ENCODE measurements at places on chromosomes 5 and 9.
A peak's percentile ranks its signal among the peaks of the same experiment; 100 is the strongest.

DNA sequence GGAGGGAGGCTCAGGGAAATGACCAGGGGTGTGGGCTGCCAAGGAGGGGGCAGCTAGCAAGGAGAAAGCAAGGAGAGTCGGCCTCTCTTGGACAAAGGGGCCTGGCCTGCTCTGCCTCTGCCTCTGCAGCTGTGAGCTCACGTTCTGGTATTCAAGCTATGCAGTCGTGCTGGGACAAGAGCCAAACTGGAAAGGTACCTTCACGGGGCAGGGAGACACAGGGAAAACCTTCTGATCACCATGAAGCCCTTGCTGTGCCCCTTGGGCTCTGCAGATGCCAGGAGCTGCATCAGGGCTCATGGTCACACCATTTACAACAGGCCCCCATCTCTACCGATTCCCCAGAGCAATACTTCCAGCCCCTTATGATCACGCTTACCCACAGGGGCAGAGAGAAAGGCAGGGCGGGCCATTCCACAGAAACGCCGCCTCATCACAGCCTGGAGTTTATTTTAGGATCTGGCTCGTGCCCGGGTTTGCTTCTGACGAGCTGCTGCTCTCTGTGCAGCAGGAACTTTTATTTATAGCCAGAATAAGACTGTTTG is 63.2 kb downstream of the PRRT1B start:
- peak; percentile 55 for DNase-seq

DNA sequence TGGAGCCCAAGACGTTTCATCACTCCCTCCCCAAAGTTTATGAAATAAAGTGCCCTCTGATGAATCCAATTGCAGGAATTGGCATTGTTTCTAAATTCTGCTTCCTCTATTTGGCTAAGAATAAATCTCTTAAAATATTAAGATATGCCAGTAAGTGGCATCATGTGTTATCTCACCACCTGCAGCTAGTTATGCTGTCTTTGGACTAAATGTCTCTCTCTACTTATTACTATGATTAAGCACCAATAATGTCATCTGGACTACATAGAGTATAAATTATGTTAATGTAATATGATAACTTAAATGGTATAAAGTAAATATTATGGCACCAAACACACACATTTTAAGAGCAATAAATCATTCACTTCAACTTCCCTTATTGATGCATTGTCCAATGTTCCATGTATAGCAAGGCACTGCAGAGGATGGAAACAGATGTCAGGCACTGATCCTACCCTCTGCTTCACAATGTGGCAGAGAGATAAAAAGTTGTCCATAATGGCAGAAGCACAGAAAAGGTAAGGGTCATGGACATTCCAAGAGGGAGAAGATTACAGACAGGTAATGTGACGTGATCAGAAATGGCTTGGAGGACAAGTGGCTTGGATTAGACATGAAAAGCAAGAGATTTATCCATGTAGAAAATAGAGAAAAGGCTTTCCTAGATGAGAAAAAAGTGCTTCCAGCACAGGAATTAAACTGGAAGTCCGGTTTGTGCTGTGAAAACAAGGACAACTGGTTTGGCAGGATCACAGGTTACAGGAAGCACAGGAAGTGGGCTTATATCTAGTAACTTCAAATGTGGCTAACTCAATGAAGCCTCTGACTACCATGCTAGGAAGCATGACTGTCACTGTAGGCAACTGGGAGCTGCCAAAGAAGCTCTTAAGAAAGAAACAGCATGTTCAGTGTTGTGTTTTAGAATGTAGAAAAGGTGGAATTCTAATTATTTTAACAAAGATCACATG is 26.7 kb downstream of the MARCHF11 start:
- DNase-seq = no peak

DNA sequence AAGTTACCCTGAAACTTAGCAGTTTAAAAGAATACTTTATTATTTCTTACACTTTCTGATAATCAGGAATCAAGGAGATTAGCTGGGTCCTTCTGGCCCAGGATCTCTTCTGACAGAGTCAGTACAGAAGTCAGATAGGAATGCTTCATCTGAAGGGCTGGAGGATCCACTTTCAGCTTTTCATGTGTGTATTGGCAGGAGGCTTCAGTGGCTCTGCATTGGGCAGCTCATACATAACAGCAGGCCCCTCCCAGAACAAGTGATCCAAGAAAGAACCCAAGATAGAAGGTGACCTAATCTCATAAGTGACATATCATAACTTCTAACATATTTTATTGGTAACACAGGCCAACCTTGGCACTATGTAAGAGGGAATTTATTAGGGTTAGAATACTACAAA is 258.4 kb downstream of the HCN1 start:
- DNase-seq = no peak

- no peak for DNase-seq
These were observed 990.8 kb upstream of the EDIL3 start for GRCh38 chr5:85375525-85375924.

DNA sequence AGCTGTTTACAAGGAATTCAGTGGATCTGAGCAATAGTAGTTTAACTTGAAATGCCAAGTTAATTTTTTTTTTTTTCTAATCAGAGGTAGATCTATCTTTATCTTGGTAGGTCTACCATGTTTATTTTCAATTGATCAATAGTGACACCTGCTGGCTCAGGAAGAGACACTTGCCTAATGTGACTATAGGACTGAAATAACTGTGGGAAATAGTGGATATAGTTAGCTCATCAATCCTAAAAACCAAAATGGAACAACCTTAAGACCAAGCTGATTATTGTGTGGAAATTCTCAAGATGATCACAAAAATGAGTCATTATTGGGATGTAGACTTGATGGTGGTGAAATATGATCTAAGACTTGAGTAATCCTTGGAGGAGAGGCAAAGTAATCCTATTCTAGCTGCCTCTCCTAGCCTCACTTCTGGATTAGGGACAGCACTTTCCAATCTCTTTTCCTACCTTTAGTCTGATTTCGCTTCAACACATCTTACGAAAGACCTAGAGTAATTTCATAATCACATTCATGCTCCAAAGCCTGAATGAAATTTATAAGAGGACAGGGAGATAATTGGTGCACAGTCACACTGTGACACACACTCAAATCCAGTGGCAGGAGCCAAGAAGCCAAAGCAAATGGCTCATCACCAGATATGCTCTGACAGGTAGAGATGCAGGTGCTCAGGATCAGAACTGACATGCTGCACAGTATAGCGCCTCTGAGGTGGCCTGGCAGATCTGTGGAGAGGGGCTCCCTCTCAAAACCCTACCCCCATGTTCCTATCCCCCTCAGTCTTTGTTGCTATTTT is 156.3 kb downstream of the HMHB1 start:
- DNase-seq = no peak

DNA sequence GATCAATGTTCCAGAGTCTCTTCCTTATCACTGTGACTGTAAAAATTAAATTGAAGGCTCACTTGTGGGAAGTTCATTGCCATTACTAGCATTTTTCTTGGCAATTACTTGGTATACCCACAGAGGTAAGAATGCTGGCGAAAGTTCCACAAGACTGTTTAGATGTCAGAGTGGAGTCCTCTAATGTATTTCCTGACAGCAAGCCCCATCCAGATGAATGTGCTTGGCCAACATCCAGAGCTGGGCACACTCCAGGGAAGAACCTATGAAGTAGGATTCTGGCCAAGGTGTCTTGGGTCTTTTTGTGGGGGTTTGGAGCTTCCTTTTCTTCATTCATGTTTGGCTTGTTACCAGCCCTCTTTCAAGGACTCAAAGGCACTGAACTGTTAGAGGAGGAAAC is 473.6 kb downstream of the DMAC1 start:
- DNase-seq = no peak

DNA sequence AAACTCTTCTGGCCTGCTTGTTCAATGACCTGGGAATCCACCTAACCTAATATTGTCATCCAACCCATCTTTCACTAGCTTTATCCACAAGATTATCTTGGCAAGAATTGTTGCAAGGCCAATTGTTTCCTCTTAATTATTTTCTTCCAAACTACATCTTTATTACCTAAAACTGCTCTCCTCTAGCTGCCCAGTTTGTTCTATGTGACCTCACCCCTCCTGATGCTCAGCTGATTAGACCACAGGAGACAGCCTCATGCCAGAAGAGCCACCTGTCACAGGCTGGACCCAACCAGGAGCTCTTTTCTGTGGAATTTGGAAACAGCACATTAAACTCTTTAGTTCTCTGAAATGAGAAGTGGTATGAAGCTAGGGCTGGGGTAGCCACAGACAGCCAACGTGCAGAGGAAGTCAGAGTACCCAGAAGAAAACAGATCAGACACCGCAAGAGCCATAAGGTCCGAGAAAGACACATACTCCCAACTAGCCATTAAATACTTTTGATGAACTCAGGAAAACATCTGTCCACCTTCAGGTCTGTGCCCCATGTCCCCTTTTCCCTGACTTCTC is 12.0 kb downstream of the SAXO1 start:
- no peak for DNase-seq

DNA sequence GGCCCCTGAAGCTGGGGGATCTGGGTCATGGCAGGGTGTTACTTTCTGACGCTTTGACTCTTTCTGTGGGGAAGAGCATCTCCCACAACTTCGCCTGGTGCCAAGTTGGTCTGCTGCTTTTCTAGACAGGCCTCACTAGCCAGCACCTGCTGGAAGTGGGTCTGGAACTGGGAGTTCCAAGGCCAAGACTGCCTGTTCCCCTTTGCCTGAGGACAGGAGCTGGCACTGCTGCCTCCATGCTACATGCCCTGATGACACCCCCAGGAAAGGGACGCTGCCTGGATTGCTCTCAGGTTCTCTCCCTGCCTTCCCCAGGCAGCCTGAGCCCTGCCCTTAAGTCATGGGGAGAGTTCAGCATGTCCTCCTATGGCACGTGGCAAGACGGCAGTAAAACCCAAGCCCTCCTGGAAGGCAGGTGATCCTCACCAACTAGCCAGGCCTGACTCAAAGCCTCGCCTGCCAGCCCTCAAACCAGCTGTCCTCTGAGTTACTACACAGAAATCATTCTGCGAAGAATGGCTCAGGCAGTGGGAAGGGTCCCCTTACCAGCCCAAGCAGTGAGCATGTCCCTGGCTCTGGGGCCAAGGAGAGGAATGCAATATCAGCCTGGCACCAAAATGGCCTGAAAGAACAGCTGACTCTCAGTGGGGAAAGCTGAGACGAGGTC is 35.8 kb downstream of the SEC61B start:
- no peak for DNase-seq

DNA sequence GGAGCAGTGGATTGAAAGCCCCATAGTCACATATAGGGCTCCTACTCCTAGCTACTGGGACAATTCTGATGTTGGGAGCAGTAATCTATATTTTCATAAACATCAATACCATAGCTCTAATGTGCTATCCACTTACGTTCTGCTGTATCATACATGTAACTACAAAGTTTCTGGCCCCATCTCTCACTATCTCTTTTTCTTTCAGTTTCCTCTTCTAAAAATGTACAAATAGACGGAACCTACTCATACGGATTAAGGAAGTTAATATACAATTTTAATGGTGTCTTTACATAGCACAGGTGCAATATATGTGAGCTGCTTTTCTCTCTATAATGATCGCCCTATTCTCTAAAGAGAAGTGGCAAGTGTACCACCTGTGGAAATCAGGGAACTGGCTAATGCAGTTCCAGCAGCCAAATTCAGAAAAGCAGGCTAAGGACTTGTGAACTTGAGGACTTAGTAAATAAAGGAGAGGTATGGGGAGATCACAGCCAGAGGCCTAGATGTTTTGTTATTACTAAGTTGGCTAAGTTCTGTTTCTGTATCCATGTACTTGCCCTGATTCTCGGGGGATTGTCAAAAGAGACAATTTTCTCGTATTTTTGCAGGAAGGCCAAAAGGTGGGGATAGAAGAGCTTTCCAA is 1021.9 kb downstream of the CDH12 start:
- no peak for DNase-seq

DNA sequence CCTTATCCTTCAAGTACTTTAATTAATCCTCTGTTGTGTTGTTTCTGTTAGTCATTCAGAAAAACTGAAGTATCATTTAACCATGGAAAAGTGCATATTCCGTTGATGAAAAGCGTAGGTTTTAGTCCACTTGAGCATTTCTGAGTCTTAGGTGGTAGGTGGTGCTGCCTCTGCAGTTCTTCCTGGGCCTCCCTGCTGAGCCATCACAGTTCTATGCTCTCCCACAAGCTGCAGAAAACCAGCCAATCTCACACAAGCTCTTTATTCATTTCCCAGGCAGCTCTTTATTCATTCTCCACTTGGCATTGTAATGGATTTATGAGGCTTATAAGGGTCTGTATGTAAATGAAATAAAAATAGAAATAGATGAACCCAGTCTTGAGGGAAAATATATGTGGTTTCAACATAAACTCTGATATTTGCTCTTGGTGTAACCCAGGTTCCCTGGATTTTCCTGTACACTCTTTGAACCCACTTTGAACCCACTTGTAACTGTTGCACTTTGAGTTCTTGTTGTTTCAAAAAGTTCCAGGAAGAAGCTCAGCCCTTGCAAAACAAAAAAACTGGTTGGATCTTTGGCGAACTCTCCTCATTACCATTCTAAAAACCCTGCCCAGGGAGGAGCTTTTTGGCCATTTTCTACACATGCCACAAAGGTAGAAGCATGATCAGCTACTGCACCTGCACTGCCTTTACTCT is 56.0 kb downstream of the ZNF510 start:
- no peak for DNase-seq

DNA sequence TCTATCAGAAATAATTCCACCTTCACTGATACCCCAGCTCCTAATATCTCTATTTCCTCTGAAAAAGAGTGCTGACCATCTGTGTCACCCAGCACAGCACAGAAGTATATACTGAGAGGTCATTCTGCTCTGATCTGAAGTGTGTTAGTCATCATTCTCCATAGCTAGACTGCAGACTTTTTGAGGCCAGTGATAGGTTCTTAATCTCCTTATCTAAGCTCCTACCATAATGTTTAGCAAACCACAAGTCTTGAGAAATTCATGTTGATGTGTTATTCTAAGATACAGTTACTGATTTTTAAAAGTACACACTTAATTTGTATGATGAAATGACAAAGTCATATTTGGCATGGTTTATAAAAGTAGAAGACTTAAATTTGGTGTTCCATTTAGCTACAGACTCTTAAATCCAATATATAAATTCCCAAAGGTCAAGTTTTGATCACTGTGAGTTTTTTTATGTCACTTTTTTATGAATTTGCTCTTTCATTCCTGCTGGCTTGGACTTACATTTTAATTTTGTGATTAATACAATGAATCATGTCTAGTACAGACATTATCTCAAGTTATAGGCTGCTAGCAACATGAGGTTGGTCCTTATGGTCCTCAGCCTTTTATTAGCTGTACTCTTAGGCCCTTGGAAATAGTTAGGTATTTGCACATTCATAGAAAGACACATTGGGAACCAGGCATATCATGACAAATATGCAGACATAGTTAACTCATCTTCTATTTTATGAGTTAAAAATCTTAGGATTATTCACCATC is 380.8 kb downstream of the EBF1 start:
- DNase-seq = no peak

GRCh38 chr5:10151656-10152055 is 98.0 kb downstream of the ATPSCKMT start:
- DNase-seq = no peak
